ENCODE measurements at places on chromosomes 11 and 22.
A peak's percentile ranks its signal among the peaks of the same experiment; 100 is the strongest.

DNA sequence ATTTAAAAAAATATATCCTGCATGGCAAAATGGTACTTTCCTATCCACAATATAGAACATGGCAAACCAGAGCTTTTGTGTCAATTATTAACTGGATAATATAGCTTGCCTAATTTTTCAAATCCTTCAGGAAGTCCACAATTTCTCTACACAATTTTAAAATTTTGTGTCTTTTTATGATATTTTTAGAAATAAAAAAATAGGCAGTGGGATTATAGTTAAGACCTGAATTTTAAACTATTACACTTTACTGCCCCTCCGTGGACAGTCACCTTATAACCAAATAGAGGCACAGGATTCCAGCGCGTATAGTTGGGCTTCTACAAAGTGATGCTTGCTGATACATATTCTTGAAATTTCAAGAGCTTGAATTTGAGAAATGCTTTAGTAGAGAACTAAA is 2.1 kb upstream of the DMC1 start:
- DNase-seq = peak; percentile 23

- DNase-seq = no peak
Observed at GRCh38 chr11:66322732-66323427, 6.0 kb upstream of the CD248 start.

DNA sequence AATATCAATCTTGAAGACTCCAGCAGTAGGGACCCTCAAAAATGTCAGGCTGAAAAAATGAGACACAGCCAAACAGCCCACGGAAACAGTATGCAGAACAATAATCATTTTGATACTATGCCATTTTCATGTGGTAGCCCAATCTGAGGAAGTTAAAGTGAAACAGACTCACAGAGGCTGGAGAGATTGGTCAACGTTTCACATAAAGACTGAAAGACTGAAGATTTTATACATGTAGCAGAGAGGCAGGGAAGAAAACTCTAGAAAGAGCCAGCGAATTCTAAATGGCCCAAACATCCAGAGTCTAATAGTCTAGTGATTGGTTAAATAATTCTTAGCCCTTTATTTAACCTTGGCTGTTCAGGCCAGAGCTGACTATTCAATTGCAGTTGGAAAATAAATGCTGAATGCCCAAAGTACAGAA is 49.4 kb downstream of the MAML2 start:
- DNase-seq = no peak

GRCh38 chr22:45482169-45482568 is 20.5 kb upstream of the FBLN1 start:
- DNase-seq = no peak

DNA sequence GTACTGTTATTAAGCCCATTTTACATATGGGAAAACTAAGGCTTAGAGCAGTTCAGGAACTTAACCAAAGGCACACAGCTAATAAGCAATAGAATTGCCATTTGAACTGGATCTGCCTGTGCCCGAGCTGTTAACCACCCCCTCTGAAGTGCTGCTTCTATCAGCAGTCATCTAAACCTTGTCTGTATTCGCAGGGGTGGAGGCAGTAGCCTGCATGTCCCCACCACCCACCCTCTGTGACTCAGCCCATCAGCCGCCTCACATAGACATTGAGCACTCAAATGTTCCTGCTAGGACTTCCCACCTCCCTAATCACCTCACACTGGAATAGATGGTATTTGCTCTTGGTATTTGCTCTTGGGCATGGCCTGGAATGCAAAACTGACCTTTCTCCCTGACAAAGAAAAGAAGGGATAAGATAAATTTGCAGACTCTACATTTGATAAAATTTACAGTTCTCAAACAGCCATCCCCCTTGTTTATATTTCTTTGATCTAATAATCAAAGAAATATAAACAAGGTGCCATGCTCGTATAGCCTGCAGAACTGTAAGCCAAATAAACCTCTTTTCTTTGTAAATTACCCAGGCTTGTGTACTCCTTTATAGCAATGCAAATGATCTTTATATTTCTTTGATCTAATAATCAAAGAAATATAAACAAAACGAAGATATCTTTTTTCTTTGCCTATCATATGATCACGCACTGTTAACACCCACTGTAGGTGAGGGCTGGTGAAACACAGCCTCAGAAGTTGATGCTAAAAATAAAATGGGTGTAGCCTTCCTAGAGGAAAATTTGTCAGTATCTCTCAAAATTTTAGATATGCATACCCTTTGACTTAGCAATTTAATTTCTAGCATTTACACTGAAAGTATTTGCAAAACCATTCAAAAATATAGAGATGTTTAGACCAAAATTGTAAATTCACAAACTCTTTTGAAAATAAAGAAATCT is 15.9 kb downstream of the DKK3 start:
- DNase-seq = no peak

DNA sequence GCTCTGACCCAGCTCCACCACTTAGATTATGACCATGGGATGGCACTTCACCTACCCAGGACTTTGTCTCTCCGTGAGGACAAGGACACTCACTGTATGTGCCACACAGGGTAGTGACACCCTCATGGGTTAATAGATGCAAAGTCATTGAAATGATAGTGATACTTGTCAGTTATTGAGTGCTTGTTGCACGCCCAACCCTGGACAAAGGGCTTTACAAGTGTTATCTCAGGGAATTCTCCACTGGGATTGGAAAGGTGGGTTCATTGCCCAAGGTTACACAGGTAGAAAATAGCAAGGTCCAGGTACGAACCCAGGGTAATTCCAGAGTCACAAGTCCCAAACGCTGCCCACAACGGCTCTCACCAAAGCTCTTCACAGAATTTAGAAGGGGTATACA is 158.2 kb downstream of the TRIM29 start:
- no peak for DNase-seq

DNA sequence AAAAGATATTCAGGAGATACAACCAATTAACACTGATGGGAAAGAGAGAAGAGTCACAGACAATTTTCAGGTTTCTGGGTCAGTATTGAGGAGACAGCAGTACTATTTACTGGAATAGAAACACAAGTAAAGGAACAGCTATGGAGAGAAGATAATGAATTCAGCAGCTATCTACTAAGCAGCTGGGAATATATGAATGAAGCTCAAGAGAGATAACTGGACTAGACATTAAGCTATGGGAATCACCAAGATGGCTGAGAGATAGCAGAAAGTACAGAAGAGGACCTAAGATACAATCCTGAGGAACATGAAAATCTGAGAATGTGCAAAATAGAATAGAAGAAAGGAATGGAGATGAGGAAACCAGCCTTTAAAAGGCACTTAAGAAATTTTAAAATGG is 15.9 kb downstream of the ALG9 start:
- no peak for DNase-seq

GRCh38 chr22:42258126-42258525 is 12.3 kb downstream of the TCF20 start:
- no peak for DNase-seq

GRCh38 chr22:30402028-30402765 is 5.4 kb downstream of the SEC14L2 start:
- no peak for DNase-seq

DNA sequence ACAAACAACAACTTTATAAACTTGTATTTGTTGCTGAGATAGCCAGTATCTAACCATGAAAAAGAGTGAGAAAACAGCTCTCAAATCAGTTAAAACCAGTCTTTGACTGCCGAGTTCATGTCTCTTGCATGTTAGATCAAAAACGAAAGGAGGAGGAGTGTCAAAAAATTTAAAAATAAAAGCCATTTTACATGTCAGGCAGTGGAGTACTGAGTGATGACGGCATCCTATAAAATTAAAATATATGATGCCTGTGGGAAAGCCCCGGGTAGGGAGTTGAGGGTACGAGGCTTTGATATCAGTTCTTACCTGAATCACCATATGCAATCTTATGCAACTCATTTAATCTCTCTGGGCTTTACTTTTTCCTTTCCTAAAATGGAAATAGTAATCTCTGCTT is 117.3 kb downstream of the ETS1 start:
- no peak for DNase-seq

GRCh38 chr11:111604392-111605009 is 2.3 kb downstream of the SIK2 start:
- no peak for DNase-seq

GRCh38 chr22:20017622-20017958 is 967 bp upstream of the ARVCF start:
- no peak for DNase-seq

DNA sequence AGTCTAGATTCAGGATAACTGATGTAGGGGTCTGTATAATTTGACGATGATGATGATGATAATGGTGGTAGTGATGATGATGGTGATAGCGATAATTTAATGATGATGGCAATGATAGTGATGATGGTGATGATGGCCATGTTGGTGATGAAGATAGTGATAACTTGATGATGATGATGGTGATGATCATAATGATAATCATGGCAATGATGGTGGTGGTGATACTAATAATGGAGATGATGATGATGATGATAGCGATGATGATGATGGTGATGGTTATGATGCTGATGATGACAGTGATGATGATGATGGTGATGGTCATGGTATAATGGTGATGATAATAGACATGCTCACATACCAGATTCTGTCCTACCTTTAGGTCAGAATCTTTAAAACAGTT is 66.2 kb upstream of the SEZ6L start:
- no peak for DNase-seq

DNA sequence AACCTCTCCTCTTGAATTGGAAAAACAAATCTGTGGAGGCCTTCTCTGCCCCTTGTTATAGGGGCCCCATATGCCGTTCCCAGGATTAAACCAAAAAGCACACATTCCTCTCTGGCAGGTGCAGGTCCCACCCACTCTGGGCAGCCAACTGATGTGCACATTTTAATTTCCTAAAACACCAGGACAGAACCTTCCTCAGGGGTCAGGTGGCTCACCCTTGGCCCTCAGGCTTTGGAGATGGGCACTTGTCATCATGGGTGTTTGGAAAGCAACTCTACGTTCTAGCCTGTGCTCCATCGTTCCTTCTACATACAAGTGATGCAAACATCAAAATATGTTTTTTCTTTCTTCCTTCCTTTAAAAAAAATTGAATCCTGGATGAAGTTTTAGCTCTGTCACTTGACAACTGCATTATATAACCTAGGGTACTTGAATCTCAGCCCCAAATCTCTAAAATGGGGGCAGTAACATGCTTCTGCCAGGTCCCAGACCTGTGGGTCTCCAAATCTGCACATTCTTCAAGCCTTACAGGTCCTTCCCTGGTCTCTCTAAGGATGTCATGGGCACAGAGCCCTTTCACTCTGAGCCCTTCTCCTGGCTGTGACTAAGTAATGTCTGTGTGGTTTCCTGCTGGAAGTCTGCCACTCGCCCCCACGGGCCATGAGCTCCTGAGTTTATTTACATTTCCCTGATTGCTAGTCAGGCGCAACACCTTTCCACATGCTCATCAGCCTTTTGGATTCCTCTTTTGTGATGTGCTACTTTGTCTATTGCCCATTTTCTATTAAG is 43.8 kb downstream of the KCNQ1OT1 start:
- no peak for DNase-seq

DNA sequence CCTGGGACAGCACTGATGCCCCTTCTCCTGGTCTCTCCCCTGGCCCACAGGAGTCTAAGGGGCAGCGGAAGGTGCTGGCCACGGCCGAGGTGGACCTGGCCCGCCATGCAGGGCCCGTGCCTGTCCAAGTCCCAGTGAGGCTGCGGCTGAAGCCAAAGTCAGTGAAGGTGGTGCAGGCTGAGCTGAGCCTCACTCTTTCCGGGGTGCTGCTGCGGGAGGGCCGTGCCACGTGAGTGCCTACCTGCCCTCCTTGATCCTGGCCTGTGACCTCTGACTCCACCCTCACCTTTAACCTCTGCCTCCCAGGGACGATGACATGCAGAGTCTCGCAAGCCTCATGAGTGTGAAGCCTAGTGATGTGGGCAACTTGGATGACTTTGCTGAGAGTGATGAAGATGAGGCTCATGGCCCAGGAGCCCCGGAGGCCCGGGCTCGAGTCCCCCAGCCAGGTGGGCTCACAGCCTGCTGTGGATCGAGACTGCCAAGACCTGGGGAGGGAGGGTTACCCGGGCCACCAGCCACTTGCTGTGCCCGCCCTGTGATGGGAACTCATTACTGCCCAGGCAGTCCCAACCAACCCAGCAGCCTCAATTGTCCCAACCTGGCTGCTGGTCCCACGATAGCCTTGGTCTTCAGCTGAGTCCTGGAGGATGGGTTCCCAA is 4.3 kb downstream of the EHBP1L1 start:
- no peak for DNase-seq

DNA sequence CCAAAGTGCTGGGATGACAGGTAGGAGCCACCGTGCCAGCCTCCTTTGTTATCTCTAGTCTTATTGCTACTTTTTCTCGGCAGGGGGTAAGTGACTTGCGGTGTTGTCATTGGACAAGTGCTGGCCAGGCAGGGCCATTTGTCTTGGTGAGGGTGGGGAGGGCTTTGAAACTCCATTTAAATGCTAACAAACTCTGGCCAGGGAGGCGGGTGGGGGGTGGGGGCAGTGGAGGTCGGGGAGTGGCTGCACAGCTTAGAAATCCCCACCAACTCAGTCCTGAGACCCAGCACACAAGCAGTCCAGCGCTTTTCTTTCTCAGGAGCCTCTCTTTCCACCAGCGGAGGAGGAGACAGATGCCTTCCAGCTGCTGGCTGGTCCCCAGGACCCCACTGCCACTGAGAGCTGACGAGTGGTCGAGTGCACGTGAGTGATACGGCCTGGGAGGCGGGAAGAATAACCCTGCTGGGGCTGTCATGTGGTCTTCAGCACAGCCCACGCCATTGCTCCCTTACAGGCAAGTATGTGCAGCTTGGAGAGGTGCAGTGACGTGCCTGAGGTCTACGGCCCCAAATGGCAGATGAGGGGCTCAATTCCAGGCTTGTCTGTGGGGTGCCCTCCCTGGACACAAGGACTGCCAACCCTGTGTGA is 24.2 kb upstream of the OSBPL5 start:
- no peak for DNase-seq

DNA sequence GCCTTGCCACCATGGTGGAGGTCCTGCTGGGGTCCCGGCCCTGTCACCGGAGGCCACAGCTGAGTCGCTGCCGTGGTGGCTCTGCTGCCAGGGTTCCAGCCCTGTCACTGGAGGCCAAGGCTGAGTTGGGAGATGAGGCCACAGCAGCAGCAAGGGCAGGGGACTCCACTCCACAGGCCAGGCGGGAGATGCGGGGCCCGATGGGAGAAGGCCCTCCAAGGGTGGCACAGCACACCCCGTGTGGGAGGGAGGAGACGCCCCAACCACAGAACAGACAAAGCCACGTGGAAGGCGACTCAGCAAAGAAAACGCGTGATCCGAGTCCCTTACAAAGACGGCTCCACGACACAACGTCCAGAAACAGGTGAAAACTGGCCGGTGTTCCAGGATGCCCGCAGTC is 159.3 kb downstream of the BRD1 start:
- DNase-seq = no peak

- DNase-seq = no peak
Observed at GRCh38 chr11:75403983-75404658, 4.8 kb downstream of the RPS3 start.

DNA sequence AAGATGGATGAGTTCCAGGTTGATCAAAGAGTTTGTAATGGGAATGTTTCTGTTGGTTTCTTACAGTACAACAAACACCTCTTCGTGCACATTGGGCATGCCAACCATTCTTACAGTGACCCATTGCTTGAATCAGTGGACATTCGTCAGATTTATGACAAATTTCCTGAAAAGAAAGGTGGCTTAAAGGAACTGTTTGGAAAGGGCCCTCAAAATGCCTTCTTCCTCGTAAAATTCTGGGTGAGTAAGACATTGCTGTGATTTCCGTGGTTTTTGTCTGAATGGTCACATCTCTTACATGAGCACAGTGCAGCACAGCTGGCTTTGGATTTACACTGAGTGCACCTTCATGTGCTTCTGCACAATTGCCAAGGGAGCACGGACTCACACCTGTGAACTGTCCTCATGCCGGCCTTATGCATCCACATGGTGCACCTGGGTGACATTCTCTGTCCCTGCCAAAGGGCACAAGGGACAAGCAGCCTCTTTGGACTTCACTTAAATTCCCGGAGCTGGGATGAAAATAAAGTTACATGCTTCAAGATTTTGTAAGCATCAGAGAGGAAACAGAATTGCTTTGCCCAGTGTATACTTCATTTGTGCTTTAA is 107.1 kb upstream of the RASSF10 start:
- DNase-seq = no peak

Data from fibroblast of skin of left biceps (primary cell).